ENCODE measurements at places on chromosomes 12 and 14.

GRCh38 chr12:27426743-27427487, 19.6 kb upstream of the SMCO2 start:
- H3K36me3 ChIP-seq, result no peaks in the 10 kb centered on the region
- H3K27ac ChIP-seq, result no peak overlapping the region

GRCh38 chr14:70317969-70318634, 41.4 kb downstream of the COX16 start:
- no peak overlapping the region for H3K27ac ChIP-seq
- peak; percentile 14 for DNase-seq
- H3K27me3 ChIP-seq, result no peaks in the 10 kb centered on the region
- no peak overlapping the region for H3K4me3 ChIP-seq
- no peaks in the 10 kb centered on the region for H3K36me3 ChIP-seq

- peaks cover 7% of the 10 kb centered on the region for H3K27me3 ChIP-seq
- peak; percentile 49 for DNase-seq
- H3K4me3 ChIP-seq, result no peak overlapping the region
- H3K27ac ChIP-seq, result no peak overlapping the region
- no peaks in the 10 kb centered on the region for H3K36me3 ChIP-seq
These were observed 373.5 kb upstream of the OR4E1 start for GRCh38 chr14:22047115-22047514.

GRCh38 chr12:108686780-108687179, 44.5 kb downstream of the CORO1C start:
- H3K4me3 ChIP-seq, result no peak overlapping the region
- H3K36me3 ChIP-seq, result no peaks in the 10 kb centered on the region
- no peak overlapping the region for H3K27ac ChIP-seq
- peaks cover 28% of the 10 kb centered on the region for H3K4me1 ChIP-seq
- H3K27me3 ChIP-seq, result no peaks in the 10 kb centered on the region
- DNase-seq, result no peak

DNA sequence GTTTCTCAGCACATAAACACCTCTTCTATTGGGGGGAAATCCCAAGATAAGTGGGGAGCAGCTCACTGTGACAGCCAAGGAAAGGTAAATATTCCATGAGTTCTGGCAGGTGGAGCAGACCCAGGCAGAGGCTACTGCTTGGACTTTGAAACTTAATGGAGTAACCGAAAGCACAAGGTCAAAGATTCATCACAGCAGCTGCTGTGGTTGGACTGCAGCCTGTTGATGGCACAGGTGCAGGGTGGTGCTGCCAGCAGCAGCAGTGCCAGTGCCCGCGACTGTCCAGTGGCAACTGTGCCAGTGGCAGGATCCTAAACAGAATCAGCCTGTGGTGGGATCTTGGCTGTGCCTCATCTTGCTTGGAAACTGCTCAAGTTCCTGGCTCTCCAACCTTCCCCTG, 81.4 kb upstream of the ARID2 start:
- H3K36me3 ChIP-seq, result no peaks in the 10 kb centered on the region
- no peak for DNase-seq
- no peaks in the 10 kb centered on the region for H3K27me3 ChIP-seq
- no peak overlapping the region for H3K27ac ChIP-seq
- no peak overlapping the region for H3K4me3 ChIP-seq
- H3K4me1 ChIP-seq, result peaks cover 5% of the 10 kb centered on the region

DNA sequence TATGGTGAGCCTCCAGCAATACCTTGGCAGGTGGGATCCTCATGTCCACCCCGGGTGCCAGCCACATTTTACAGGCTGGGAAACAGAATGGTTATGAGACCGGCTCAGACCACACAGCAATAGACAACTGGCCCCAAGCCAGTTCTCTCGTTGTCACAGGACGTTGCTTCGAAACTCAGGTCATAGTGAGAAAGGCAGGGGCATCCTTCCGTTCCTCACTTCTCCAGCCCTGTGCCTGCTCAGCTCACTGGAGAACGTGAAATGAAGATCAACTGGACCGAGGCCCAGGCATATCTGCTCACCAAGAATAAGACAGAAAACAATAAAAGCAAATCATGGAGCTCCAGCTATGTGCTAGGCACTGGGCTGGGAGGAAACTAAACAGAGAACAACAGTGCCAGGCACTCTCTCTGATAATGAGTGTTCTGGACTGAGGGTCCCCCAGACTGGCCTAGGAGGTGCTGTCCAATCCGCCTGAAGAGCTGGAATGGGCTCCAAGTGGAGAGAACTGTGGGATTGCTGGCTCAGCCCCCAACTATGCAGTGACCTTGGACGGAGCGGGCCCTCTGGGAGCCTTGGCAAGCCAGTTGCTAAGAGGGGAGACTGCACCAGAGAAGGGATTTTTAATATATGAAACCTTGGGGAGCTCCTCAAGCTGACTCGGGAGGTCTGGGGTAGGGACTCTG, 18.8 kb upstream of the FAIM2 start:
- no peaks in the 10 kb centered on the region for H3K27me3 ChIP-seq
- H3K27ac ChIP-seq, result no peak overlapping the region
- DNase-seq, result no peak
- no peak overlapping the region for H3K4me3 ChIP-seq
- no peaks in the 10 kb centered on the region for H3K4me1 ChIP-seq

DNA sequence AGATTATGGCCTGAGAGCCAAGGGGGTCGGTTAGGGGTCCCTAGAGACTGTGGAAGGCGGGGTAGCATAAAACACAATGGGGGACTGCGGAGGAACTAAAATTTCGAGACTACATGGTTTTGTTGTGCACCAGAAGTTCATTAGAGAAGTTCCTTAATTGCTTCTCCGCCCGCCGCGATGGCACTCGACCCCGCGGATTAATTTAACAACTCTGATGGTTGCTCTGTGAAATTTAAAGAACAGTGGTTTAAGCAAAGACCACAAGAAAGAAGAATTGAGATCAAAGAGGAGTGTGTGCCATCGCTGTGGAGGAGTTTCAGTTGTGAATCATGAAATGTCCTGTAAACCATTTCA, 1.4 kb upstream of the CCDC88C start:
- no peaks in the 10 kb centered on the region for H3K36me3 ChIP-seq
- peak overlapping the region; percentile 30 for H3K4me3 ChIP-seq
- H3K27ac ChIP-seq, result peak overlapping the region; percentile 77
- H3K4me1 ChIP-seq, result peaks cover 33% of the 10 kb centered on the region
- H3K27me3 ChIP-seq, result no peaks in the 10 kb centered on the region

- no peaks in the 10 kb centered on the region for H3K27me3 ChIP-seq
- H3K4me3 ChIP-seq, result no peak overlapping the region
- DNase-seq, result no peak
- H3K27ac ChIP-seq, result no peak overlapping the region
These were observed 20.7 kb downstream of the SLC6A12 start for GRCh38 chr12:193261-193660.

- H3K36me3 ChIP-seq, result no peaks in the 10 kb centered on the region
- no peak overlapping the region for H3K27ac ChIP-seq
- no peak overlapping the region for H3K4me3 ChIP-seq
These were observed 7.1 kb downstream of the LTBP2 start for GRCh38 chr14:74604911-74605310.

All from B cell (primary cell).